ENCODE measurements at places on chromosomes 3 and 15.

GRCh38 chr3:125679258-125679657 lies 84.0 kb upstream of the OSBPL11 start:
- DNase-seq, result no peak

- DNase-seq, result peak; percentile 22
These were observed 249.2 kb downstream of the OPA1 start for GRCh38 chr3:193842029-193842798.

- no peak for DNase-seq
These were observed 206.7 kb downstream of the ZNF621 start for GRCh38 chr3:40731445-40731844.

DNA sequence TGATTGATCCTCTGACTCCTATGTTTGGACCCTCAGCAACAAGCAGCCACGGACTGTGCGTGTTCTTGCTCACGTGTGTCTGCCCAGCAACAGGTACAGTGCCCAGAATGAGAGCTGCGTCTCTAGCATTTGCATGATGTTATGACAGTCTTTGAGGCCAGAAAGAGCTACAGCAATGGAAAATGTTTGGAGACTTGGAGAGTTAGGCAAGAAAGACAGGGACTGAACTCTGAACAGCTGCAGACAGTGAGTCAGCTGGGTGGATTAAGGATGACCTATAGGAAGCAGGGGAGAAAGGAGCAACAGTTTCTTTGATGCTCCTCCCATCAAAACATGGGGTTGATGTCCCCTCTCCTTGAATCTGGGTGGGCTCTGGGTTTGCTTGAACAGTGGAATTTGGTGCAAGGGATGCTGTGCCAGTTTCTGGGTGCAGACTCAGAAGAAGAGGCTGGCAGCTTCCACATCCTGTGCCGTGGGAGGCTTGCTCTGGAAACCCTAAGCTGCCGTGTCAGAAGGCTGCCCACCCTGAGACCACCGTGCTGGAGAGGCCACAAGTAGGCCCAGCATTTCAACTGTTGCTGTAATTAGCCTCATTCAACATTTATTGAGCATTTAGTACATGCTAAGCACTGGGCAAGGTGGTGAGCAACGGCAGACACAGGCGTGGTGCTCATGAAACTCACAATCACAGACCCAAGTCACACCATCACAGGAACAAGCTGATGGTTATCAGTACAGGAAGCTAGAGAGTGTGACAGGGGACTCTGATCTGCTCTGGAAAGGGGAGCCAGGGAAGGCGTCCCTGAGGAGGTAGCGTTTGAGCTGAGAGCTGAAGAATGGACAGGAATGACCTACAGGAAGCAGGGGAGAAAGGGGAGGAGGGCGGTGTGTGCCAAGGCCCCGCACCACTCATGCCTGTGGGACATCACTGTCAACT lies 21.7 kb downstream of the CCR9 start:
- DNase-seq, result no peak

DNA sequence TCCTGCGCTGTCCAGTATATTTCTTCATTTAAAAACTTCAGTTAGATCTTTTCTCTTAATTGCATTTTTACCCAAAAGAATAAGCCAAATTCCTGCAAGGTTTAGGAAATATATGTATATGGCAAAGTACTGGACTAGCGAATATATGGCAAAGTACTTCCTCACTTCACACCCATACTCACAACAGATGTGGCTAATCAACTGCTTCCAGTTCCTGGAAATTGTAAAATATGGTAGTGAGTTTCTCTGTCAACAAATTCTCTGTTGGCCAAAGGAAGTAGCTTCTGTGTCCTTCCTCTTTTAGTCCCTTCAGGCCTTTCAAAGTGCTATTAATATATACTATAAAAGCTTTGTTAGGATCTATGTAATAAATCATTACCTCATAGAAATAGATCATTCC lies 22.0 kb downstream of the GPR15 start:
- no peak for DNase-seq

DNA sequence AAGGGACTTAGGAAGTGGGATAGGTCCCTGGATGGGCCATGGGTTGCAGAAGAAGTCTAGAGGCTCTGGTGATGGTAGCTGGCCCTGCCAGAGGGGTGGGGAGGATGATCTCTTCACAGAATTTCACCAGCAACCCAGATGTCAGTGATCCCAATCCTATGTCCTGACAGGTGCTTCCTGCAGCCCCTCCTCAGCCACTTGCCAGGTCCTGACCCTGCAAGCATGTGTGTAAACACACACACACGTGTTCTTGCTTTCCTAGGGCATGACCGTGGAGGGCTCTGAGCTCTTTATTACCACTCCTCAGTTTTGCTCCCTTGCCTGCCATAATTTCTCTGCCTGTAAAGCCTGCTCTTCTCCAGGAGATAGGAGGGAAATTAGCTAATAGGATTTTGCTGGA lies 12.5 kb downstream of the TEX264 start:
- DNase-seq, result no peak

GRCh38 chr3:48400824-48401433 lies 28.9 kb downstream of the FBXW12 start:
- DNase-seq, result peak; percentile 61

DNA sequence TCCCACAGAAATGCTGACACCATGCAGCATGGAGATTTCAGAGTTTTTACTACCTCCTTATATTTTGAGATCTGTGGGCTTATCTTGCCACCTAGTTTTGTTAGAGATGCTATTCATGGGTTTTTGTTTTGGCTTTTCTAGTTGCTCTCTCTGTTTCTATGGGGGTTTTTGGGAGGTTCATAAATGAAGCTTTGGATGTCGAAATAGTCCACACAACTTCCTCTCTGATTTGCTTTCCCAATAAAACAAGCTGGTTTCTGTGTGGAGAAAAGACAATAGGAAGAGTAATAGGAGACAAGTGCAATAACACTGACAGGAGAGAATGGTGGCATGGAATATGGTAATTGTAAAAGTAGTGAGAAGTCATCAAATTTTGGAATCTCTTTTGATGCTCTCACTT lies 106.8 kb upstream of the GPR149 start:
- DNase-seq, result no peak

DNA sequence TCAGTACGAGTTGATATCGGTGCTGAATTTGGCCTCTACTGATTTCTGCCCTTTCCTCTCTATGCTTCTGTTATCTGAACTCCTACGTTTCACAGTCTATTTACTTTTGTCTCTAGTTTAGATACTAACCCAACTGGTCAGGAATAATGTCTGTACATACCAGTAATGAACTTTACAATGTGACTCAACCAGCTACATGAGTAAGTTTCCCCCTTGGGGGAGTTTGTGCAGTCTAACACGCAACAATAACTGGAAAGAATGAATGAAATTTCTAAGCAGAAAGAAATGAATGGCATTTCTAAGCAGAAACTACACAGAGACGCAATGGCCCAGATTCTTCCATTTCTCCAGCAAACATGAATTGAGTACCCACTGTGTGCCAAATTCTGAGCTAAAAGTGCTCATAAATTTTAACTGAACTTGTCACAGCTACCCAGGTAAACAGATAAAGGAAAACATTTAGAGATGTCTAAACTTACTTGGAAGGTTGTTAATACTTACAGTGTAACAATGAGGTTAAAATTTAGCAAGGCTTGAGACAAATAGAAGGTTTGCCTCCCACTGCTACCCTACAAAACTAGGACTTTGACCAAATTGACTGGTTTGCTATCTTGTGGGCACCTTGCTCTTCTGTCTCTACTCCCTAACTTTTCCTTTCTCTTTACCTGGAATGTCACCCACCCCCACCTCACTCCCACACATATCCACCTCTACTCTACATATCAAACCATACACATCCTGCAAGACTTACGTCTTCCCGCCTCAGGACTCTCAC lies 11.6 kb downstream of the UPK1B start:
- DNase-seq, result peak; percentile 31

GRCh38 chr3:193686665-193687483 lies 93.9 kb downstream of the OPA1 start:
- no peak for DNase-seq

DNA sequence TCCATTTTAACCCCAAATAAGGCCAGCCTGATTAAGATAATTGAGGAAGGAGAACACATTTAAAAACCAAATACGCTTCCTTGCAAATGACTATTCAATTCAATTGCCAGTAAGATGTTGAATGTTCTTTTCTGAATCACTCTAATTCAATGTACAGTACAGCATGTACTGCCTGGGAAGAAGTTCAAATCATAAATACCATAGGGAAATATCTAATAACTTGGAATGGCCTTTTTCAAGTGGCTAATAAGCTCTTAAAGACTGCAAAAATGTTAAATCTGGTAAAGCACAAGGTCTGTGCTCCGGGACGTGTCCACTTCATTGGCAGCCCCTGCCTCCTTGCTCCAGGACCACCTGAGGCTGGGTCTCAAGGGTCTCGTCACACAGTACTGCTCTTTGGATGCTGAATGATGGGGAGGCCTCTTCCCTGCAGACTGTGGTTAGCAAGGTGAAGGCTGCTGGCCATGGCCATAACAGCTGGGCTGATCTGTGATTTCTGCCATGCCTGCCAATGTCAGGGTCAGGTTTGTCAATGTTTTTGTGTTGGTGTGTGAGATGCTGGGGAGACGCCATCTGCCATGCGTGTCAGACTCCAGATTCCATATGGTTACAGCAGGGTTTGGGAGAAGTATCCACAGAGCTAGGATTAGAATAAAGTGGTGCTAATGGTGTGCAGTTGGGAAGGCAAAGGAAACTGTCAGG lies 300.5 kb downstream of the ADAMTS17 start:
- no peak for DNase-seq

All from PC-9 (cell line).